Heart left ventricle (tissue), 16 donors: ENCODE measurements at places on chromosomes 2 and 18. TPM values are rescaled to one million over a fixed set of nuclear protein-coding genes. Genes with fewer than 3 reads are reported as not detected.

HSBP1L1 gene
- total RNA-seq, result 7.1 TPM

MC4R gene
- not detected for total RNA-seq

GRCh38 chr2:116510117-116510671 lies 1304.3 kb upstream of the DDX18 start:
- no peak overlapping the region for H3K27ac ChIP-seq
- no peaks in the 10 kb centered on the region for H3K4me1 ChIP-seq

FEV gene
- total RNA-seq, result not detected

DNA sequence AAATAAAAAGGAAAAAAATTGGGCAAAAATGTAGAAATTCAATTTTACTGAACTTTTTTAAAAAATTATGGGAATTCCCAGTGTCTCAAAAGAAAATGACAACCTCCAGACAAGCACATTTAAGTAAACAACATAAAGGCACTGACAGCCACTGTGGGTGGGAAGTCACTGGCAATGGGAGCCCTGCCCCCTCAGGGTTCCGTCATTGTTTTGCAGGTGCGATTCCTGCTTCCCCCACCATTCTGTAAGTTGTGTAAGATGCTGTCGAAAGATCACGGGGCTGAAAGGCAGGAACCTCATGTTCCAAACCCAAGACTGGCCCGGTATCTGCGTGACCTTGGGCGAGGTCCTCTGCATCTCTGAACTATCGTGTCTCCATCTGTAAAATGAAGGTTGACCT lies 15.8 kb upstream of the ASPRV1 start:
- H3K27ac ChIP-seq, result no peak overlapping the region
- H3K4me3 ChIP-seq, result no peak overlapping the region
- DNase-seq, result no peak
- no peaks in the 10 kb centered on the region for H3K4me1 ChIP-seq

ZNF512 gene
- 20.1 TPM for total RNA-seq

DNA sequence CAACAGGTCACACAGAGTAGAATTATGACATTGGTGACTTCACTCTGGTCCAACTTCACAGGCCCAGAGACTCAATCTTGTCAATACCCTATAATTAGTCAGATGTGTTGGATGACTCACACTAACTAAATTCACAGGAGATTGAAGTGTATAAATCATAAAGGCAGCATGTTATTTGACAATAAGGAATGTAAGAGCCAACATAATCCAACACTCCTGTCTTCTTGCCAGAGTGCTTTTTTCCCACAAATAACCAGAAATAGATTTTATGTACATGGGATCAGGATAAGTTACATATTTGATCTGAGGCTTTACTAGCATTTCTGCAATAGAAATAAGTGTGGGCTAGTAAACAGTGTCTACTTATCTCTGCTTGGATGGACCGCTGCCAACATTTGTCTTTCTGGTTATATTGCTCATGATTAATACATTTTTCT lies 42.2 kb upstream of the ZSWIM2 start:
- H3K27ac ChIP-seq, result no peak overlapping the region
- H3K36me3 ChIP-seq, result no peaks in the 10 kb centered on the region
- H3K4me1 ChIP-seq, result peaks cover 14% of the 10 kb centered on the region
- H3K4me3 ChIP-seq, result no peak overlapping the region

DNA sequence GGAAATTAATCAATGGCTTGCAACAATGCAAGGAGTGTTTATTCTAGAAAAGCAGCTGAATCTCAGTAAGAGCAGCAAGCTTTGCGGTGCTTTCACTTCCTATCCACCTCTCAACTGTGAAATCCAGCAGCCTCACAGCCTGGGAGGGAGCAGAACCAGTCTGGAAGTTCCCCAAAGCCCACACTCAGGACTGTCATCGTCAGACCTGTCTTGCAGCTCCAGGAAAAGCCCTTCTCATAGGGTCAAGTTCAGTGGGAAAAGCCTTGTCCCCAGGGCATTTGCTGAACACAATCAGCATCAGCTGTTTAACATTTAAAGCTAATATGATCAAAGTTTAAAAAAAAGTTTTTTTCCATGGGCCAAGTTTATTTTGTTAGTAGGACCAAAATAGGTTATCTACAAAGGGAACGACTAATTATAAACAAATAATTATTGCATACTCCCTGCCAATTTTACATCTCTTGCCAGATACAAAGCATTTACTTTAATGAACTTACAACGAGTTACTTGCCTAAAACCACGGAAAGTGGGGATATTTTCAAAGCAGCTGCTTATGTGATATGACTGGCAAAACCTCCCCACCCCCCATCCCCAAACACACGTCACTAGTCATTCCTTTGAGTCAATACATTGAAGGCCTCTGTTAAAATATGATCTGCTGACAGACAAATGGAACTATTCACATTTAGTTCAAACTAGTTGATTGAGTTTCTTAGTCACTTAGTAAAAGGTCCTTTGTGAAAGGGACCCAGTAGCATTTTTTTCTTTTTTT lies 36.8 kb downstream of the PARD6G start:
- no peaks in the 10 kb centered on the region for H3K4me1 ChIP-seq
- H3K27me3 ChIP-seq, result no peaks in the 10 kb centered on the region
- H3K36me3 ChIP-seq, result no peaks in the 10 kb centered on the region
- H3K27ac ChIP-seq, result no peak overlapping the region
- no peak overlapping the region for H3K4me3 ChIP-seq

LCT gene
- total RNA-seq, result not detected

GRCh38 chr2:10402653-10403215 lies 45.4 kb downstream of the ODC1 start:
- H3K36me3 ChIP-seq, result no peaks in the 10 kb centered on the region
- DNase-seq, result no peak
- H3K27me3 ChIP-seq, result no peaks in the 10 kb centered on the region
- H3K27ac ChIP-seq, result no peak overlapping the region

MZT2A gene
- total RNA-seq, result 163 TPM

DNA sequence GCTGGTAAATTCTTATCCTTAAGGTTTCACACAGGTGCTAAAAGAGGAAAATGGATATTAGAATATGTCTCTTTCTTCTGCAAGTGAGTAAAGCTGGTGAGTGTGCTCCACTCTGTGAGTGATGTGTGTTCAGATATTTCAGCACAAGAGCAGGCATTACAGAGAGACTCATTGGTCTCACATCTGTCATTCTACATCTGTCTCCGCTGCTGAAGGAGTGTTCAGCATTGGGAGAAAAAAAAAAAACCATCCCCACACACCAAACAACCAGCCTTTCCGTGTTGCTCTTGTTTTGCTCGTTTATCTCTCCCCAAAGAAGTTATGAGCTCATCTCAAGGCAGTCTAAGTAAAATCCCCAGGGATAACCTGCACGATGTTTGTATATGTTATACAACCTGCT lies 283.9 kb upstream of the SPHKAP start:
- no peaks in the 10 kb centered on the region for H3K4me1 ChIP-seq
- H3K27ac ChIP-seq, result no peak overlapping the region
- H3K36me3 ChIP-seq, result no peaks in the 10 kb centered on the region
- no peak for DNase-seq
- no peak overlapping the region for H3K4me3 ChIP-seq
- no peaks in the 10 kb centered on the region for H3K27me3 ChIP-seq

FOXD4L1 gene
- not detected for total RNA-seq

CNGA3 gene
- not detected for total RNA-seq

PXDN gene
- total RNA-seq, result 30.6 TPM
